ENCODE measurements at places on chromosomes 1 and 21. TPM values are rescaled to one million over a fixed set of nuclear protein-coding genes. Genes with fewer than 3 reads are reported as not detected.

CA14 gene
- total RNA-seq, result not detected

ANGPTL3 gene
- not detected for total RNA-seq

RNPC3 gene
- total RNA-seq, result 20.7 TPM

RSPH1 gene
- total RNA-seq, result not detected

OR6N1 gene
- total RNA-seq, result not detected

CNR2 gene
- 0.02 TPM for total RNA-seq

METTL13 gene
- 57.8 TPM for total RNA-seq

Data from activated CD4-positive, alpha-beta T cell treated with anti-CD3 and anti-CD28 coated beads, Interleukin-2, amount 10 ng/mL, durations not matched to agents 24 days and 14 days (primary cell).